Cortex of kidney (tissue), 1 donor: ENCODE measurements at places on chromosomes 6 and 20.

GRCh38 chr6:41996997-41997396 is 53.3 kb upstream of the TAF8 start:
- no peak for DNase-seq

GRCh38 chr20:37350649-37351574 is 5.0 kb downstream of the SRC start:
- DNase-seq: no peak

DNA sequence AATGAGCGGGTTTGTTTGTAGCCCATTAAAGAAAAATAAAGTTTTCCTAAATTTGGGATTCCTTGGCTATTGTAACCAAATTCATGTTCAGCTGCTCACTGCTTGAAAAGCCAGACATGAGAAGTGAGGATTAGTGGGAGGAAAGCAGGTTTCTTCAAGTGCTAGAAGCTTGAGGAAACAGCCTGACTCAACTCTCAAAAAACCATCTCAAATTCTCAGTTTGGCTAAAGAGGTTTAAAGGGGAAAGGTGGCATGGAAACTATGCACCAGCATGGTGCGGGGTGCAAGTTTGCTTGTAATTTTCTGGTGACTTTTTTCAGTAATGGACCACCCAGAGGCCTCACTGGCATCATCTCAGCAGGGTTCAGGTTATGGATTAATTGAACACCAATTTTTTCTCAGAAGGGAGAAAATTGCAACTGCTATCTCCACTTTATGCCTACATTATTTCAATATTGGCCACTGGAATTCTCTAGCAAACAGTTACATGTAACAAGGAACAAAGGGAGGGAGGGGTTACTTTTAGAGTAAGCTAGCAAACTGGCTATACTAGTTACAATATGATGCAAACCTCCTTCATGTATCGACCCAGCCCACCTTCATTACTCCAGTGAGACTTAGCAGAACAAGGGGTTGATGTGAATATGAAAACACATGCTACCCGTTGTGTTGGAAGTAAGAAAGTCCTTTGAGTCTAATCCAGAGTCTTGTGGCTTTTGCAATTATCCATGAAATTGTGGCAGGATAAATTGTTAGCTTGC is 85.0 kb upstream of the IFNGR1 start:
- DNase-seq: no peak

- no peak for DNase-seq
Observed at GRCh38 chr20:38065764-38066375, 32.3 kb downstream of the RPRD1B start.

- no peak for DNase-seq
Observed at GRCh38 chr6:159101656-159102055, 56.9 kb upstream of the TAGAP start.

GRCh38 chr6:129276986-129277385 is 394.0 kb downstream of the LAMA2 start:
- DNase-seq: no peak

- no peak for DNase-seq
Observed at GRCh38 chr20:5488823-5489222, 172.1 kb upstream of the PROKR2 start.

- DNase-seq: no peak
Observed at GRCh38 chr20:24405810-24406209, 63.6 kb upstream of the SYNDIG1 start.

DNA sequence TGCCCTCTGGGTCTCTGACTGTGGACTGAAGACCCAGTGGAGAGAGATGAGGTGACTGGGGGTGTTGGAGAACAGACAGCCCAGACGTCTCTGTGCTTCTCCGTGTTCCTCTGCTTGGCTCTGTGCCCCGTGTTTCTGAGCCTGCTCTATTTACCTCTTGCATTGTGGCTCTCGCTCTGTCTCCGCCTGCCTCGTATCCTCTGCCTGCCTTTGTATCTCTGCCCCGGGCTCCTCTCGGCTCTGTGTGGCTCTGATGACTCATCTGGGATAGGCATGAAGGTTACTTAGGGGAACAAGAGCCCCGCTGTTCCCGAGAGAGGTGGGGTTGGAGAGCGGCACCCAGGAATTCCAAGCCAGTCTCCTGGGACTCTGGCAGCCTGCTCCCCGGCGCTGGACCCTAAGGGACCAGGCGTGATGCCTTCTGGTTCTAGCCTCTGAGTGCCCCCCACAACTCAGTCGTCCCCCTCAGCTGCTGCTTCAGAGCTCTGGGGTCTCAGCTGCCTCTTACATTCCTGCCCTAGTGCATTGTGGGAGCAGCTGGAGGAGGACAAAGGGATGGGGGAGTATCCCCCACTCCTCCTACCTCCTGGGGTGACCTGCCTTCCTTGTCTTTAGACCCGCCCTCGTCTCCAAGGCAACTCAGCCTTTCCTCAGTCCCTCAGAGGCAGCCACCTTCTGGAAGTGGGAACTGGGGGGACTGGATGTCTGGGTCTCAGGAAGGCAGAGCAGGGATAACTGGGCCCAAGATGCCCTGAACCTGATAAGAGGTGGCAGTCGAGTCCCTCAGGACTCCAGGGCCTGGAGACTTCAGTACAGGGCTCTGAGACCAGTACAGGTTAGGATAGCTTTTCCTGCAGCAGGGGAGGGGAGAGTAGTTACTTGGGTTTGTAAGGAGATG is 1.9 kb downstream of the DDR1 start:
- DNase-seq: no peak
